ENCODE measurements at places on chromosomes 2 and 18.

GRCh38 chr18:5237083-5237722 is 40.1 kb upstream of the AKAIN1 start:
- peak; percentile 17 for DNase-seq

DNA sequence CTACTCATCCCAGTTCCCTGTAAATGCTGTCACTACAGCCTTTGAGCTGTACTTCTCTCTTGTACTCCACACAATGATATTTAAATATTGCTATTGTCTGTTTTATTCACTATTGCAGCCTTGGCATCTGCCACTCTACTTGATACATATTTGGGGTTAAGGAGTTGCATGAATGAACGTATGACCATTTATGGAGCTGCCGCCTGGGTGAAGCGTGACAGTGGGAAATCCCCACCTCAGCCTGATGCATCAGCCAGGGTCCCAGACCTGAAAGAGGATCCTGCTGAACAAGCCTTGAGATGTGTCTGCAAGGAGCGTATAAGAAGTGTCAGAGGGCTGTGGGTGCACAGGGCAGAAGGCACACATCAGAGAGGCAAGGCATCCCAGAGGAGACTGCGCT is 39.1 kb downstream of the MRPL35 start:
- DNase-seq, result no peak

DNA sequence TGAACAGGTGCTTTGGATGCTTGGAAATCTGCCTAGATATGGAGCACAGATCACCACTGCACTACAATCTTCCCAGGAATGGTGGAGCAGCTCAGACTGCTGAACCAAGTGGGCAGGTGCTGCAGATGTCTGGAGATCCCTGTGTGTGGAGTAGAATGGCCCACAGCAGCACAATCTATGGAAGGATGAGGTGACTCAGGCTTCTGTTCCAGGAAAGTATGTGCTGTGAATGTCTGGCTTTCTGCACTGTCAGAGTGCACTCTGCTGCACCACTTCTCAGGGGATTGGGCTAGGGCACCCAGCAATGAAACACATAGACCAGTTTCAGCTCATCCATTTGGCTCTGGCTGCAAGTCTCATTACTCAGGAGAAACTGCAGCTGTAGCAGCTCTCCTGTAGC is 865.4 kb upstream of the NXPH2 start:
- DNase-seq, result no peak

GRCh38 chr2:105746177-105747080 is 1.7 kb downstream of the NCK2 start:
- no peak for DNase-seq

DNA sequence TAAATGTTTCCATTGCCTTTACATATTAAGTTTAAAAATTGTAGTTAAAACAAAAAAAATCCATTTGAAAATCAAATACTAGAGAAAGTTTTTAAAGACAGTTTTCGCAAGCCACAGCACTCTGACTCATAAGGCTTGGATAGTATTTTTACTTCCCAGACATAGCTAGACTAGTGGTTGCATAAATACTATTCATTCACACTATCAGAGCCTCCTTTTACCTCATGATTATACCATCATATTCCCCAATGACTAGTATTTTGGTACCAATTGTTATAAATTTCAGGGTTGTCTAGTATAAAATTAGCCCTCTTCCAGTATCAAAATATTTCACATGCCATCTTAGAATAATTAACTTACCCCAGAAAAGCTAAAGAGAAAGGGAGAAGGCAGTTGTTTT is 393.5 kb downstream of the ERBB4 start:
- no peak for DNase-seq

All from frontal cortex (tissue), 4 donors.